ENCODE measurements at places on chromosomes 12 and 14.

- DNase-seq, result no peak
Observed at GRCh38 chr14:44529026-44529425, 21.9 kb upstream of the FSCB start.

DNA sequence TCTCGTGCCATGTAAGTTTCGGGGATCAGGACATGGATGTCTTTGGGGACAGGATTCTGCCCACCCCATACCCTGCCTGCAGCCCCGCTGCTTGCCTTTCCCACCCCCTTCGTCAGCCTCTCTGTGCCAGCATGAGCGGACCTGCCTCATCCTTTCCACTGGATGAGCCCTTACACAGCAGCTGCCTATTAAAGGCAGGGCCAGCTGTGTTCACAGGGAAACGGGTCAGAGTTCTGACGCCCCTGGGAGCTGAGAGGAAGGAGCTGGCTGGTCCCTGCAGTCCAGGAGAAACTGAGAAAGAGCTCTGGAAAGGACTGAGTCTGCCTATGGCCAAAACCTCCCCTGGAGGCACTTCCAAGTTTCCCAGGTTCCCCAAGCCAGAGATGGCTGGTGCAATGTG is 83.5 kb upstream of the NCOR2 start:
- no peak for DNase-seq

DNA sequence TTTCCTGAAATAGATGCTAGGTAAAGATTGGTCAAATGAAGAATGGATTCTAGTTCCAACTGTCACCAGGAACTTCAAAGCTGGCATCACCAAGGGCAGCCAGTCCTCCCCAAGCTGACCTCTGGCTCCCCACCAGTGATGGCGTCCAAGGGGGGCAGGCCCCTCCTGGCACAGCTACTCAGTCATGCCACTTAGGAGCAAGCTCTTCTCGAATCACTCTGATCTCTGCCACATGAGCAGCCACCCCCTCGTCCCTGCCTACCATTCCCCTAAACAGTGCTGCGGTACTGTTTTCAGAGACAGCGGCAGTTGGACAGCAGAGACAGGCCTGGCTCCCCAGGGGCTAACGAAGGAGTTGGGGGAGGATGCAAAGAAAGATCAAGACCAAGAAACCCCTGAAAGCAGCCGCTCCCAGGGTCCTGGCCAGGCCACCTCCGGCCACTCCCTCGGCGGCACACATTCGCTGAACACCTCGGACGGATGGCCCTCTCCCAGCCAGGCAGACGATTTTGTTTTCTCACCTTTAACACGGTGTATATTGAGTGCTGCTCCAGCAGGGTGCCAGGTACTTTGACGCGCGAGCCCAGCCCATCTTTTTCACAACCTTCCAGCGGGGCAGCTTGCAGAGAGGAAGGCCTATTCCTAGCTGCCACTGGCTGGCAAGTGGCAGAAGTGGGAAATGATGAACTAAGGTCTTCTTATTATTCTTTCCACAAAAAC is 47.4 kb downstream of the ARL6IP4 start:
- no peak for DNase-seq

- DNase-seq, result no peak
Observed at GRCh38 chr12:109531411-109531810, 41.9 kb downstream of the MMAB start.

- DNase-seq, result no peak
Observed at GRCh38 chr12:23949348-23950209, at the start of gene SOX5. TSS of gene SOX5 (minus strand) at chr12:23949670. CDS start at chr12:23949601, 69 bp downstream.

All from CMK (cell line).